NCI-H2081 (cell line): ENCODE measurements at places on chromosomes 7 and 10.
A peak's percentile ranks its signal among the peaks of the same experiment; 100 is the strongest.

DNA sequence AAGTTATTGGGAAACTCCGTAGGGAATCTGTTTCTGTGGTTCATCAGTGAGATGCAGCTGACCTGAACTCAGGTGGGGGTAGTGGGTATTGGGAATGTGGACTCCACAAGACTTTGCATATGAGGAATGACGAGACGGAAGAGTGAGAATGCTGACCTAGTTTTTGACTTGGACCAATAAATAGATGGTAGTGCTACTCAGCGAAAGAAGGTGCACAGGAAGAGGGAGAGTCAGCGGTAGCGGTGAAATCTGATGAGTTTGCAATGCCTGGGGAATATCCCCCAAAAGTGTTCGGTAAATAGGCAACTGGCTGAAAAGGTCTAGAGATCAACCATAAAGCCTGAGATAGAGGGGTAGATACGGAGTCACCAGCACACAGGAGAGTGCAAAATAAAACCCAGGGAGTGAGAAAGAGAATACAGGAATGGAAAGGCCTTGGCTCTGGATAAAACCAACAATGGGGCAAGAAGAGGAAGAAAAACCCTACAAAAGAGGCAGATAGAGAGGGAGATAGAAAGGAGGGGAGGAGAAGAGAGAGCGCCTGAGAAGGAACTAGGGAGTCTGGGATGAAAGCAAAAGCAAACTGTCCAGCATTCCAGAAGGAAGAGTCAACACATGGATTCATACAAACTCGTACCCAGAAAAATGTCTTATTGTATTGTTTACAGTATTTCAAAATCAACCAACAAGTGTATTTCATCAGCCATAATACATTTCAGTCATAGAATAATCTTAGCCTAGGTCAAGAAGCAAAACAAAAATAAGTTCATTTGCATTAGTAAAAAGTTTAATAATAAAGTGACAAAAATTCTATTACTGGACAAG is 5.4 kb downstream of the ARHGAP21 start:
- DNase-seq, result no peak

DNA sequence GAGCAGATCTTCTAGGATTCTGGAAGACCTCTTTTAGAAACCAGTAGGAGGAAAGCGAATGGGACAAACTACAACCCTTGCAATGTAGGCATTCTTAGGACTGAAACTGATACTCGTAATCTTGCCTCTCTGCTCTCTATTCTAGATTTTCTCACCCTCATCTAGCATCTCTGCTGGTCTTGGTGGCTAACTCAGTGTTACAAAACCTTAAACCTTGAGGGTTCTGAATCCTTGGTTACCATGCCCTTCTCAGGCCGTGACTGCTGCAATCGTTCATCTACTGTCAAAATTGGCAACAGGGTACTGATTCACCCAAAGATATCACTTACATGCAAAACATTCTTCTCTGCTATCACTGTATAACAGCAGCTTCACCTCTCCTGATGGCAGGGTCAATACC is 55.2 kb downstream of the SAMD9 start:
- DNase-seq, result no peak

DNA sequence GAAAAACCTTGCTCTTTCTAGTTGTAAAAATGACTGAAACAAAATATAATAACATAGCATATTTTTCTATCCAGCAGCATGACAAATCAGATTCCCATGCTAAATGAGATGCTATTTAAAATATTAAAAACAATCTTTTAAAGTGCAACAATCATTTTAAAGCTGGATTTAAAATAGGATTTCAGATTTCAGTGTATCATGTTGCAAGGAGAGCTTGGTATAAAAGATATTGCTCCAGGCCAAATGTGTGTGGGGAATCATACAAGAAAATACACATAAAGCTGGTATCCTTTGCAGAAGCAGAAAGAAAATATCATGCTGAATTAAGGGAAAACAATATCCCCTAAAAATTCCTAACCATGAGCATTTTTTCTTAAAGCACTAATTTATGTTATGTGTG is 42.2 kb downstream of the SLC13A1 start:
- DNase-seq, result no peak

- no peak for DNase-seq
Measured at GRCh38 chr10:47027108-47027783, 116.0 kb downstream of the PTPN20 start.

GRCh38 chr10:57699944-57700343 is 567.8 kb downstream of the IPMK start:
- DNase-seq, result peak; percentile 13

GRCh38 chr7:133723044-133723443 is 404.1 kb upstream of the LRGUK start:
- DNase-seq, result no peak

DNA sequence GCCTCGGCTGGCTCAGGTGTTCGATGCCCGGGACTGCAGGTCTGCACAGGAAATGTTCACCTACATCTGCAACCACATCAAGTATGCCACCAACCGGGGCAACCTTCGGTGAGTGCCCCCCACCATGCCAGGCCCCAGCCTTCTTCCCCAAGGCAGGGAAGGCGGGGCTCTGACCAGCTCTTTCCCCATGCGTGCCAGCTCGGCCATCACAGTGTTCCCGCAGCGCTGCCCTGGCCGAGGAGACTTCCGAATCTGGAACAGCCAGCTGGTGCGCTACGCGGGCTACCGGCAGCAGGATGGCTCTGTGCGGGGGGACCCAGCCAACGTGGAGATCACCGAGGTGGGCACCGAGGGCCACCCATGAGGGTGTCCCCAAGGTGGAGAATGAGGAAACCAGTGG is 7.5 kb downstream of the NOS3 start:
- no peak for DNase-seq

GRCh38 chr7:50185208-50185607 is 92.2 kb upstream of the ZPBP start:
- no peak for DNase-seq

GRCh38 chr7:91778416-91778815 is 102.1 kb downstream of the MTERF1 start:
- DNase-seq, result no peak

GRCh38 chr7:29346231-29346978 is 151.8 kb downstream of the CHN2 start:
- DNase-seq, result no peak

- DNase-seq, result no peak
Measured at GRCh38 chr7:133778472-133778871, 348.7 kb upstream of the LRGUK start.

GRCh38 chr7:98946389-98946788 is 68.1 kb downstream of the TRRAP start:
- no peak for DNase-seq

DNA sequence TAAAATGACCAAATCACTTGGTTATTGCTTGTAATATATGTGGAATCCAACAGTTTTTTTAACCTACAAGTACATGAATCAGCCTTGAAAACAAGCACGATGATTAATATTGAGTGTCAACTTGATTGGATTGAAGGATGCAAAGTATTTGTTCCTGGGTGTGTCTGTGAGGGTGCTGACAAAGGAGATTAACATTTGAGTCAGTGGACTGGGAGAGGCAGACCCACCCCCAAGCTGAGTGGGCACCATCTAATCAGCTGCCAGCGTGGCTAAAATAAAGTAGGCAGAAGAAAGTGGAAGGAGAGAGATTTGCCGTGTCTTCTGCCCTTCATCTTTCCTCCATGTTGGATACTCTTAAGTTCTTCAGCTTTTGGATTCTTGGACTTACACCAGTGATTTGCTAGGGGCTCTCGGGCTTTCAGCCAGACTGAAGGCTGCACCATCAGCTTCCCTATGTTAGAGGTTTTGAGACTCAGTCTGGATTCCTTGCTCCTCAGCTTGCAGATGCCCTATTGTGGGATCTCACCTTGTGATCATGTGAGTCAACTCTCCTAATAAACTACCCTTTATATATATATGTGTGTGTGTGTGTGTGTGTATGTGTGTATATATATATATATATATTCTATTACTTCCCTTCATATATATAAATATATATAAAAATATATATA is 118.4 kb upstream of the WDR11 start:
- DNase-seq, result no peak

DNA sequence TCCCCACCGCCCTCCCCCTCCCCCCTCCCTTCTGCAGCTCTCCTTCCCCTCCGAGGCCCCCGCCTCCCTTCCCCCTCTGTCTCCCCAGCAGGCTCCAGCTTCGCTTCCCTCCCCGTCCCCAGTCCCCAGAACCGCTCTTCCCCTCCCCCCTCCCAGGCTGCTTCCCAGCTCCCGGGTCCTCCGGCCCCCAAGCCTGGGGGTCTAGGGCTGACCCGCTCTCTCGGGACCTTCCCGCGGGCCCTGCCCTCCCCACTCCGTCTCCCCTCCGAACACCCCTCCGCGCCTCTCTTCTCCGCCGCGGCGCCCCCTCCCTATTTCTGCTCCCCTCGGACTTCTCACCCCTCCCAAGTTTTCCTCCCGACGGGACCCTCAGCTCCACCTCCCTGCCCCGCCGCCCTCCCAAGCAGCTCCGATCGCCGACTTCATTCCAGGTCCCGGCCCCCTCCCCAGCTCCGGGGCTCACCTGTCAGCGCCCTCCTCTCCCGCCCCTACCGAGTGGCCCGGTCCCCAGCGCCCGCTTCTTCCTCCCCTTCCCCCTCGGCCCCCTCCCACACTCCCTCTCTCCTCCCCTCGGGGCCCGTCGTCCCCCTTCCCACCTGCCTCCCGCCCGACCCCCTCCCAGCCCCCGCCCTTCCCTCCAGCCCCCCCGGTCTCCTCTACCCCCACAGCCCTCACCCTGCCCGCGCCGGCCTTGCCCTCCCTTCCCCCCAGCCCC is 990 bp downstream of the ZNF467 start:
- DNase-seq, result no peak

- DNase-seq, result no peak
Measured at GRCh38 chr10:131277969-131278368, 33.6 kb downstream of the TCERG1L start.

- no peak for DNase-seq
Measured at GRCh38 chr10:31912898-31913850, 15.5 kb downstream of the ARHGAP12 start.

- no peak for DNase-seq
Measured at GRCh38 chr7:85075864-85076263, 111.0 kb downstream of the SEMA3D start.

- DNase-seq, result no peak
Measured at GRCh38 chr10:44374155-44374554, 10.7 kb downstream of the CXCL12 start.

DNA sequence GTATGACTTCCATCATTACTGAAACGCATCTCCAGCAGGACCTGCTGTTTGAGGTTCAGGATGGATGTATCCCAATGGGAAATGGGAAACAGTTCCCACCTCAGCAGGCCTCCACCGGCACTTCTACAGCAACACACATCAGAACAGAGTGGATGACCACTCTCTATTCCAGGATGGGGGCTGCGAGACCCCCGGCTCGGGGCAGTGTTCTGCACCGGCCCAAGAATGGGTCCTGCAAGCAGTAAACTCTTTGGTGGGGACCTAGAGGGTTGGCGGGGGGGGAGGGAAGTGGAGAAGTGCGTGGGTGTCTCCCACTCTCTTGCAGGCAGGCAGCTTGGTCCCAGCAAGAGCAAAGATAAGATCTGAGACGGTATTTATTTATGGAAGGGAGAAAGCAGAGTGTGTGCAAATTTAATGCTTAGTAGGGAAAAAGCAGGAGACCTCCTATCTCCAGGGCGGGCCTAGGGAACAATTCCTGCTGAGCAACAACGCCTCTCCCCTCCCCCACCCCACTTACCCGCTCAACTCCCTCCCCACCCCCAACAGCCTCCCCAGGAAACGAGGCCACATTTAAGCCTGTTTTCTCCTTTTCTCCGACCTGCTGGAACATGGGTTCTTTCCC is 4.0 kb downstream of the SFMBT2 start:
- DNase-seq, result no peak
